CD8-positive, alpha-beta T cell (primary cell): ENCODE measurements at places on chromosomes 13 and 19.

DNA sequence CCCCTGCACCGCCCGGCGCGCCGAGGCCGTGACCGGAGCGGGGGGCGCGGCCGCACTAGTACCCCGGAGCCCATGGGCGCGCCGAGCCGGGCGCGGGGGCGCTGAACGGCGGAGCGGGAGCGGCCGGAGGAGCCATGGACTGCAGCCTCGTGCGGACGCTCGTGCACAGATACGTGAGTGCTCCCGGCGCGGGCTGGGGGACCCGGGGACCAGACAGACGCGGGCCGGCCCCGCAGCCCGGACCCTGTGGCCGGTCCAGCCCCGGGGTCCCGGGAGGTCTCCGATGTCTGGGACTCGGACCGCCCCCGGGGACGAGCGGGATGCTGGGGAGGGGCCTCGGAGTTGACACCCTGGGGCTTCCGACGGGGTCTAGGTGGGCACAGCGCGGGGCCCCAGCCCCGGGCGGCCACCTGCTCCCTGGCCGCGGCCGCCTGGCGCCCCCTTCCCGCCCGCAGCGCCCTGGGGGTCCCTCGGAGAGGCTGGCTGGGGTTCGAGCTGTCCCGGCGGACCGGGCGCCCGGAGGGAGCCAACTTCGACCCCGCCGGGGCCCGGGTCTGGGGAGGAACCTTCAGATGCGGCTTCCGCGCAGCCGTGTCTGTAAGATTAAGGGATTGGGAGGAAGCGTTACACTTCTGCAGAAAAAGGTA, 568 bp downstream of the ATP11A start:
- DNase-seq = peak; percentile 28

DNA sequence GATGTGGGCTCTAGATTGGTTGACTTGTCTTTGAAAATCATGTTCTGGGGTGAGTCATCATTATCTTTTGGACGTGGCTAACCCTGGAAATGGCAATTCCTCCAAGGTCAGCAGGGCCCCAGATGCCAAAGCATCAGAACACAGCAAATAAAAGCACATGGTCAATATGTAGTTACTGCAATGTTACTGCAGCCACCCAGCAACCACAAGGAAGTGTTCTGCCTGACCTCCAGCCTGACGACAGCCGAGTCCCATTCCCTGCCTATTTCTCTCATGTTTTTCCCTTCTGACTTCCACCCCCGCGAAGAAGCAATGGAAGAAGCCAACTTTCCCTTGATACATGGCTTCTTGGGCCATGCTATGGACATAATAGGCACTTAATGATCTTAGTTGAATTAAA, 577.9 kb downstream of the IRS2 start:
- no peak for DNase-seq

GRCh38 chr19:1355568-1356507, 27.9 kb upstream of the NDUFS7 start:
- no peak for DNase-seq

DNA sequence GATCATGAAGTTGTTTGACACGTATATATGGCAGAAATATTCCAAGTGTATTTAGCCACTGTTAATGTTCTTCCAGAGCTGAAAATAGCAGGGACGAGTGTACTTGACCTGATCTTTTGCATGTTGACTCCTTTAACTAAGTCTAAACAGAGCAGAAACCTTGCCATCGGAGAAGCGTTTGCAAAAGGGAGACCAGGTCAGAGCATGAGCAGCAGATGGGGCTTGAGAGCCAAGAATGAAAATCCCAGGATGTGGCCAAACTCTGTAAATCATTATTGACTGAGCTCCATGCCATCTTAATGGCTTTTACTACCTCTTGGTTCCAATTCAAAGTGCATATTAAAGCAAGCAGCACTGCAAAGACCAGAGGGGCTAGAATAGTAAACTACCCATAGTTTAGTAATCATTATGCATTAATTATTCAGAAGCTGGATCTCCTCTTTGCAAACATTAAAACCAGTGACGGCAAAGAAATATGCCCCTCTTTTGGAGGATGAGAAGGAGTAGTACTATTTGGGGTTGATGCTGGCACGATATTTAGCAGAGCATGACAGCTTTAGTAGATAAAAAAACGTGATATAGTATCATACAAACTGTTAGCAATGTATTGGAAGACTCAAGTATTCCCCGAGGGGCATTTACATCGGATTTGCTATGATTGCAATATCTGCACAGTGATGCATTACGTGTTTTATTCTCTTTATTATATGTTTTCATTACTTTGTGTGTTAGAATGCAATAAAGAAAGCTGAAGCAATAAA, 55.7 kb downstream of the FAM216B start:
- no peak for DNase-seq

- no peak for DNase-seq
Observed at GRCh38 chr19:15841875-15842569, 26.6 kb upstream of the OR10H1 start.

- no peak for DNase-seq
Observed at GRCh38 chr19:23991170-23991569, 76.5 kb downstream of the ZNF726 start.

- DNase-seq = no peak
Observed at GRCh38 chr19:21705393-21705792, 62.0 kb downstream of the ZNF100 start.

- DNase-seq = no peak
Observed at GRCh38 chr13:112747256-112747655, 57.4 kb downstream of the ATP11A start.

DNA sequence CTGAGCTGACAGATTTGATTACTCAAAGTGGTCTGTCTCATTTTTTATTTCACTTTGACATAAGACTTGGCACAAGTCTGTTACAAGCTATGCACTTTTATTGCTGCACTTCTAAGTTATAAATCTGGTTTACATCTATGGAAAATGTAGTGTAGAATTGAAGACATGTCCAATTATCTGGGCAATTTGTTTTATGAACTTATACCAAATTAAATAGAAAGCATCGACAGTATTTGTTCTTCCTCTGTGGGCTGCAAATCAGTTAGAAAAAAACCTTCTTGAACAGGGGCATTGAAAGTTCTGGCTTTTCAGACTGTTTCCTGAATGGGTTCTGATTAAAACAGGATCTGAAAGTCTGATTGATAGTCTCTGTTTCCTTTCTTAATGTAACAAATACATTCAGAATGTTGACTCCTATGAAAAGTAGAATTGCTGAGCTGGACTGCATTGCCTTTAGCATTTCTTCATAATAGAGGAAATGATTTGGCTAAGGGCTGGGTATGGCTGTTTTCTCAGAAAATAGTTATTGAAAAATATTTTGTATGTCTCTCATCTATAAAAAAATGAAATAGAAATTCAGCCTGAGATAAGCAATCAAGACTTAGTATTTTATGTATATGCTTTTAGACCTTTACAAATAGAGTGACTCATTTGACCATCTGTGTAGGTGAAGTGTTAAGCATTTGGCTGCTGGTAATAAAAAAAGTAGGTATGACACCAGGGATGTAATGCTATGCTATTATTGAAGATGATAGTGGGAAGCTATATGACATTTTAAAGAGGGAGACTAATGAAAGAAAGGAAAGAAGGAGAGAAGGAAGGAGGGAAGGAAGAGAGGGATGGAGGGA, 210.9 kb upstream of the SPRY2 start:
- DNase-seq = no peak

DNA sequence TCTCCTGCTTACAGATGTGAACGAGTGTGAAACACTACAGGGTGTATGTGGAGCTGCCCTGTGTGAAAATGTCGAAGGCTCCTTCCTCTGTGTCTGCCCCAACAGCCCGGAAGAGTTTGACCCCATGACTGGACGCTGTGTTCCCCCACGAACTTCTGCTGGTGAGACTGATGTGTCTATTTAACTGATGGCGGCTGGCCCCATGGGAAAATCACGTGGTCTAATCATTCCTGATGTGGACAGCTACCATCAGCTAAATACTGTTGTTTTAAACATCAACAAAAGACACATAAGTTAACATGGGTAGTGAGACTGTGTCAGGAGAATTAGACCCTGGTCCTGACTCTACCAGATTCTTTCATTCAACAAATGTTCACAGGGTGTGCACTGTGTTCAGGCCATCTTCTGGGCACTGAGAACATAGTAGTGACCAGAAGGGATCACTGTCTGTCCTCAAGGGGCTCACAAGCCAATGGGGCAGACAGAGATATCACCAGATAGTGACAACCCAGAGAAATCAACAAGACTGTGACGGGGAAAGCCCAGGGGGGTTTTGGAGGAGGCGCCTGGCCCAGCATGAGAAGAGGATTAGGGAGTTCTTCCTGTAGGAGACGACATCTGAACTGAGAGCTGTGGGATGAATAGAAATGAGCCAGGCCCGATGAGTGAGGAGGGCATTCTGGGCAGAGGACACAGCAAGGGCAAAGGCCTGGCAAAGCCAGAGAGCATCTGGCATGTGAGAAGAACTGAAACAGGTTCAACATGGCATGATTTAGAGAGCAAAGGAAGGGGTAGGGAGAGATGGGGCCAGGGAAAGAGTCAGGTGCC, 18.4 kb downstream of the LTBP4 start:
- DNase-seq = no peak

DNA sequence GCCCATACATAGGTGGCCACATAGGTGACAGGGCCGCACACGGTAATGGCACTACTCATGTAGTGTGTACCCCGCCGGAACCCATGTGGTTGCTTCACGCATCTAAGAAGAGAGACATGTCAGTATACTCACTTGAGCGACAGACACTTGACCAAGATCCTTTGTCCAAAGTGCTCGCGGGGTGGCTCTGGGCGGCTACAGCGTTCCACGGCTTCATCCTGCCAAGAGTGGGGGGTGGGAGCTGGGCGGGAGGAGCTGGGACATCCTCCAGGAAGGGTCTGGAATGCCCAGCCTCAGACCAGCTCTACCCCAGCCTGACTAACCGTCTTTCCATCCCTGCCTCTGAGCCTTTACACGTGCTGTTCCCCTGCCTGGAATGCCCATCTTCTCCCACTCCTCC, 8.5 kb downstream of the ANGPTL8 start:
- DNase-seq = no peak

GRCh38 chr19:21680026-21680425, 87.4 kb downstream of the ZNF100 start:
- no peak for DNase-seq

GRCh38 chr13:113901642-113902041, 37.8 kb upstream of the GAS6 start:
- DNase-seq = no peak

DNA sequence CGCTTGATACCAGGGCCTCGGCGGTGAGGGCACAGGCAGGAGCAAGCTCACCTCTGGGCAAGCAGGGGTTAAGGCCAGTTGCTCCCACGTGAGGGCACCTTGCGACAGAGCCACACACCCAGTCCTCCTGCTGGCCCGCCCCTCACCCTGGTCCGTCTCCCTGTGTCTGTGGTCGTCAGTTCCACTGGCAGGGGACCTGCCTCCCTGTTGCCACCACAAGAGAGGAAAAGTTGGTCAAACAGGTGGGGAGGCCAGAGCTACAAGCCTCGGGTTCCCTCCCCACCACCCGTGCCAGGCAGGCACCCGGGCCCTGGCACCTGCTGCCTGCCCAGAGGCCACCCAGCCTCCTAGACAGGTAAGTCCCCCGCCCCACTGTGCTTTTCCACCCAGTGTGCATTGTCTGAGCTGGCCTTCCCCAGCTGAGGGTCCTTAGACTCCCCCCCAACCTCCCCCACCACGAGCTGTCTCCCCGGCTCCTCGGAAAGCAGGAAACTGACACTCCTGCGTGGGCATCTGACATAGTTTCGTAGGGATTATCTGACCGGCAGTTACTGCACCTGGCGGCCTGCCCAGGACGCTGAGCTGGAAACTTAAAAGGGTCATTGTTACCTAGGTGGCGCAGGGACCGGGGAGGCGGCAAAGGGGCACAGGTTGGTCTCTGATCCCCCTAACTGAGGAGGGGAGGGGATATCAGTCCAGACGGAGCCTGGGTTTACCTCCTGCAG, at the start of gene TJP3:
Gene TJP3, plus strand, starts transcription at position 178 of the 725 bp plus-strand sequence. CDS start 20,049 bp downstream, outside the sequence.
- DNase-seq = no peak

GRCh38 chr19:34458677-34459076, 22.9 kb upstream of the WTIP start:
- DNase-seq = no peak

- no peak for DNase-seq
Observed at GRCh38 chr13:101453784-101454201, 1.3 kb downstream of the ITGBL1 start.

DNA sequence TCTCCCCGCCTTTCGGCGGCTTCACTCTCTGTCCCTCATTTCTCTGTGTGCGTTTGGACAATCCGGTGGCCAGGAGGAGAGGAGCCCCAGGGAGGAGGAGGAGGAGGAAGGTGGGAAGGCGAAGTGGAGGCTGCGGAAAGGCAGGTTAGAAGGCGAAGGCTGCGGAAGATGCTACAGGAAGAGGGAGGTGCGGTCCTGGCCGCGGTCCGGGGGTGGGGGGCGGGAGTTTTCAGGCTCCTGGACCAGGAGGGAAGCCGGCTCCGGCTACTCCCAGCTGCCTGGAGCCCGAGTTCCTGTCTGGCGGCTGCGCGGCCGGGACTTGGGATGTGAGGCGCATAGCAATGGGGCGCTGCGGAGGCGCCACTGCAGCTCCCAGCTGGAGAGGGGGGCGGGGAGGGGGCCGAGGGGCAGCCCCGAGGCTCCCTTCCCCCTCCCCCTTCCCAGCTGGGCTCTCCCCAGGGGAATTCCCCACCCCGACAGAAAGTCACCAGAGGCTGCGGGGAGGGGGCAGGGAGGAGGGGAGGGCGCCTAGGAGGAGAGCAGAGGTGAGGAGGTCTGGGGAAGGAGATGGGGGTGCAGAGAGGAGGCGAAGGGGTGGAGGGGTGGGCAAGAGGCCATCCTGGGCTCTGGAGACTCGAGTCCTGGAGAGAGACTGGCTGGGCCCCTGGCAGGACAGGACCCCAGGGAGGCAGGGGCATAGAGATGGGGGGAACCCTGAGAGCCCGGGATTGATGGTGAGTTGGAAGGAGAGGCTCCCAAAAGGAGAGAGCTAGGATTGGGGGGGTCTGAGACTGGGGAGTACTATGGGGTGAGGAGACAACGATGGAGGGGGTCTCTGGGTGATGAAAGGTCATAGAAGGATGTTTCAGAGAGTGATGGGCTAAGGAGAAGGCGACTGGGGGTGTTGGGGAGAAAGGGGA, 2.0 kb downstream of the LRRC4B start:
- DNase-seq = no peak

DNA sequence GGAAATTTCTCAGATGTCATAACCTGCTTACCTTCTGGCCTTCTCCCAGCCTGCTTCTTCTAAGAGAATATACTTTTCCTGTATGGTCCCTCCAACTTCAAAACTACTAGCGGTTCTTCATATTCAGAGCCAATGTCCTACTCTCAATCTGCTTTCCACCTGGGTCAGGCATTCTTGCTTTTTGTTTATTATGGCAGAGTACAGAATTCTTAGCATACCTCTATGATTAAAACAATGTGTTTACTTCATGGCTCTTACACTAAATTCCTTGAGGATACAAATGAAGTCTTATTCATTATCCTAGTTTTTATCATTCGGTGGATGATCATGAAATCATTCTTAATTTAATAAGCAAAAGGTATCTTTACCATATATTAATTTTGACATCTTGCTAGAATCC, 484.2 kb upstream of the SLITRK1 start:
- no peak for DNase-seq

- no peak for DNase-seq
Observed at GRCh38 chr13:100600461-100600860, 11.9 kb upstream of the GGACT start.

DNA sequence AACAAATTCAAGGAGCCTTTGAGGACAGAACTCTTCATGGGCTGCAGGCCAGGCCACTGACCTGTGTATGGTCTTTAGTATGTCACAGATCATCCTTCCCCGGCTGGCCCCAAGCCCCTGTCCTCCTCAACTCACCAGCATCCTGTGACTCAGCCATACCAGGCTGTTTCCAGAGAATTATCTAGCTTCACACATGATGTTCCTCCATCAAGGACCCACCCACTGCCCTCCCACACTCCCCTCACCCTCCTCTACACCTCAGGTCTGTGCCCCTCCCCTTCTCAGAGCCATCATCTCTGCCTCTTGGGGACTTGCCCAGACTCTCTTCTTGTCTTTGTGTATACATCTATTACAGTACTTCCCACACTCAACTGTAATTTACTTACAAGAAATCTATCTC, 14.7 kb downstream of the DCT start:
- no peak for DNase-seq
